Activated naive CD8-positive, alpha-beta T cell treated with anti-CD3 and anti-CD28 coated beads for 36 hours (primary cell): ENCODE measurements at places on chromosomes 4 and X.

DNA sequence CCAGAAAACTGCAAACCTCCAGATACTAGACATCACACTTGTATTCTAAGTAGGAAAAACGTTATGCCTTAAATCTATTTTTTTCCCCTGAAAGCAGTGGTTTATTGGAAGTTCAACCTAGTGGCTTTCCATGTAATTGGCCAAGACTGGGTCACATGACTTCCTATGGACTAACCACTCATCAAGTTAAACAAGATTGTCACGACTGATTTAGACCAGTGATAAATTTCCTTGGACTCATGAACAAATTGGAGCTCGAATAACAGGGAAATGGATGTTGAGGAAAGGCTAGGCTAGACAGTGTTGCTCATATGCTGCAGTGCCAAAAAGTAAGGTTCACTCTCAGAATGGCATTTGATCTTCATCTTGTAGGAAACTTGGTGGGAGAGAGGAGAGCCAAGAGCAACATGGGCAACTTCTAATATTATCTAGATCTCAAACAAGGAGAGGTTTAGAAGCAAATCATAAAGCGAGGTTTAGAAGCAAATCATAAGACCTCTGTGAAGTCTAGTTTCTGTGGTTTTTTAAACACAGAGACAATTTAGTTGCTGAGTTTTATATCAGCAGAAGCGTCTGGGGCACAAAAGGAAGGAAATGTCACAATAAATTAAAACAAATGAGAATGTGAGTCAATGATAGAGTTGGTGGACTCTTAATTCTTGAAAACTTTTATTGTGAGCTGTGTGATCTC, 165.6 kb upstream of the BOD1L1 start:
- DNase-seq: no peak

DNA sequence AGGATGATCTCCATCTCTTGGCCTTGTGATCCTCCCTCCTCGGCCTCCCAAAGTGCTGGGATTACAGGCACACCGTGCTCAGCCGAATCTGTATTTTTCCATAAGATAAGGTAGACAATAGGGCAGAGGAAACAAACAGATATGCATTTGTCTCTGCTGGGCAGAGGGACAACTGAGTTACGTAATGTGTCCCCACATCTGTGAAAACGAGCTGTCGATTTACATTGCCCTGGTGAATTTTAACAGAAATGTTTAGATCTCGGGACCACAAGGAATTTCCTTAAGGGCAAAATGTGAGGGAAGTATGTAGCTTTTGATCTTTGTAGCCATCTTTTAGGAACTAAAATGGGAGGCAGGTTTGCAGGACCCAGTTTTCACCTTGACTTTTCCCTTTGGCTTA, 189.7 kb downstream of the TRIML1 start:
- DNase-seq: no peak

DNA sequence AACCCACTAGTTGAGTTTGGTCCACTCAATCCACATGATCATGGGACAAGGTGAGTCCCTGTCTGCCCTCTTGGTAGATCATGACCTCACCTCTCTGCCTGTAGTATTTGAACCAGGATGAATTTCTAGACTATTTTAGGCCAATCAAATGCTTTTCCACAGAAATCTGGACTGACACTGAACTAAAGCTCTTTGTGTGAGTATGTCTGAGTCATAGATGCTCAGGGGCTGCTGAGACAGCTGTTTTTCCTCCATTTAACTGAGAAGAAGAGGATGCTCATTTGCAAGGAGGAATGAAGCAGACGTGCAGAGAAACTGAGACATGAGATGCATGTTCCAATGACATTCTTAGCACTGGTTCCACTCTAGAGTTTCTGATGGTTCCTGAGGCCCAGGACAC, 77.3 kb upstream of the TMEM47 start:
- DNase-seq: no peak

DNA sequence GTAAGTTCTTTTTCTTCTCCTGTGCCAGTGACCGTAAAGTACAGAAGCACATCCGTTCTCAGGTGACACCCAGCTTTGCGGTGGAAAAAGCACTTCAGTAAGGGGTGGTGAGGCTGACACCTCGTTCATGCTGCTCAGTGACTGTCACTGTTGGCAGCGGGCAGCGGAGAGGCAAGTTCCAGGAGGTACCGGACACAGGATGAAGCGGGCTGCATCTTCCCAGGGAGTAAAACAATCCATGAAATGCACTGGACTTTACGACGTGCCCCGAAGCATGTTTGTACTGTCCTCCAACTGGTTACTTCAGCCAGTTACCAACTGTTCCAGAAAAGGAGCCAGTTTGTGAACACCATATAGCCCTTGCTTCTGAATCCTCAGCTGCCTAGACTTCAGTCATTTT, 110.7 kb downstream of the ZNF827 start:
- no peak for DNase-seq
